ENCODE measurements at places on chromosomes 4 and X.

GRCh38 chrX:133670383-133670782 is 255.1 kb upstream of the GPC4 start:
- peak; percentile 21 for DNase-seq

- no peak for DNase-seq
Measured at GRCh38 chrX:107290019-107290418, 83.6 kb downstream of the DNAAF6 start.

- peak; percentile 66 for DNase-seq
Measured at GRCh38 chrX:101659601-101660063, at the start of gene ARMCX2. TSS of gene ARMCX2 (minus strand) at chrX:101659850. CDS start at chrX:101657588, 2,262 bp downstream.

- DNase-seq = no peak
Measured at GRCh38 chr4:148054275-148054674, 322.4 kb downstream of the ARHGAP10 start.

- no peak for DNase-seq
Measured at GRCh38 chr4:186029571-186030398, 39.2 kb upstream of the TLR3 start.

Data from common myeloid progenitor, CD34-positive (primary cell).